ENCODE measurements at places on chromosomes 12 and 14.

GRCh38 chr14:50001999-50002925 lies 109.4 kb downstream of the ARF6 start:
- DNase-seq, result no peak

GRCh38 chr12:109875572-109876131 lies 4.7 kb downstream of the GLTP start:
- DNase-seq, result no peak

DNA sequence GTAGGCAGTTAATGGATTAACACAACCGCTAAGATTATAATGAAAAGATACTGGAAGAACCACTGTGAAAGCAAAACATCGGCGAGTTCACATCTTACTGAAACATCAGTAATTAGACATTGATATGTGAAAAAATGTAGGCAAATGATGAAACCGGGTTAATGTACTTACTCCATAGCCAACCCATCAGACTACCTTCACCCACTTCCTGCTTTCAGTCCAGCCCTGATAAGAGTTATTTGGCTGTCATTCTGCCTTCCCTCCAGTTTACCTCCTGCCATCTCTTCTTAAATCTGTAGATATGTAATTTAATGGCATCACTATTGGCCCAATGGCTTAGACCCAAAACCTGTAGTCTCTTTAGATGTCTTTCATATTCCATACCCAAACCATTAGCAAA lies 46.0 kb upstream of the LGR5 start:
- DNase-seq, result no peak

DNA sequence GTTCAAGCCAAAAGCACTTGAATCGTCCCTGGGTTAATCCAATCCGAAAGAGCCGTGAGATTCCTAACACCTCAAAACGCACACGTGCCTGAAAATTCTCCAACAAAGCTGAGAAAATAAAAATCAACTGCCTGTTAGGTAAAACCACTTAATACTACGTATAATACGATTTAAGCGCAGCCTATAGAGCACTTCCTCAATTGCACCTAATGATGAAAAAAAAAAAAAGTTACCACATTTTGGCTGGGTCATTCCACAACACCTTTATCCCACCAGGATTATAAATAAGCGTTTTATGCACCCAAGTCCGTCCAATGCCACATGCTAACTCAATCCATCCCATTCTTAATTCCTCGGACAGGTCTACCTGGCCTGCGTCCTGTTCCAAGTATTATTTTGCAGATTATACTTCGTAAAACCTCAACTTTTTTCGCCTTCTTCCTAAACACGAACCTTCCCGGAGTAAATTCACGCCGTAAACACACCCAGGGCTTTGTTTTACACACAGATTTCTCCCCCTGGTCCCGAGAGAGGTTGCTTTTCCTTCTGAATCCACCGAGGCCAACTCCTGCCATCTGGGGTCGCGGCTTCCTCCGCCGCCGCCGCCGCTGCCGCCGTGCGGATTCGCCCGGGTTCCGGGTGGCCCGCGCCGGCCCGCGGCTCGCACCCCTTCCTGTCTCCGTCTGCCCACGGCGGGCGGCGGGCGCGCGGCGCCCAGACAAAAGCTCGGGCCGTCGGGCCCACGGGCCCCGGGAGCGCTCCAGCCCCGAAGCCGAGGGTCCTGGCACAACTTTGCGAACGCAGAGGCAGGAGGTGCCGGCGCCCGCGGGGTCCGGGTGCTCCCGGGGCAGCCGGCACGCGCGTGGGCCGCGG lies 66.2 kb downstream of the RNF34 start:
- DNase-seq, result no peak

DNA sequence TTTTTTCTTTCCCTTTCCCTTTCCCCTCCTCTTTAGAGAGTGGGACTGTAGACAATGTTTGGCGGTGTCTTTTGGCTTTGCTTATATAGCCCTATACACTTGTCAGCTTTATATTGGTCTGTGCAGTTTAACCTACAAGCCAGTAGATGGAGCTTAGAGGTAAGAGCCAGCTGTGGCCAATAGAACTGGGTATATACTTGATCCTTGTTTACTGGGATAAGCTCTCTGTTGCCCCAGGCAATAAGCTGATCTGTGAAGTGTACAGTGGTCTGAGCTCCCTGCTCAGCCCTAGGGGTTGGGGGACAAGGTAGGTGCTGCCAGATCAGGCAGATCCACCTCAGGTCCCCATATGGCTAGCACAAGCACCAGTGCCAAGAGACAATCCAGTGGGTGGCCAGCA lies 434.1 kb downstream of the NOVA1 start:
- DNase-seq, result no peak

DNA sequence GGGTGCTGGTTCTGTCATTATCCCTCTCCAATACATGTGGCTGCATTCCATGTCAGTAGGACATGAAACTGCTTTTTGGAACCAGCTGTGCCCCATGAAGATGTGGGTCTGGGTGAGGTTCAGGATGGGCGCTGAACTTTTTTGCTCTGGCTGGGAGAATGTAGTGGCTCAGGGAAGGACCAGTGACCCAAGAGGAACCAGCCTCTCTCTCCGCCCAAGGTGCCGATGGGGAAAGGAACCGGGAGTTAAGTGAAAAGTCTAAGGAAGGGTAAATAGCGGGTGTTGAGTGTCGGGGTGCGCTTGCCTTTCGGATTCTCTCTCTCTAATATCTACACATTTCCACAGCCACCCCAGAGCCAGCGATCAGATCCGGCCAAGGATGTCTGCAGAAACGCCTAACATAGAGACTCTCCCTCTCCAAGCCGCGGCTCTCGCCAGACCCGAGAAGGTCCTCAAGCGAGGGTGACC lies 7.8 kb downstream of the ARHGEF25 start:
- no peak for DNase-seq

DNA sequence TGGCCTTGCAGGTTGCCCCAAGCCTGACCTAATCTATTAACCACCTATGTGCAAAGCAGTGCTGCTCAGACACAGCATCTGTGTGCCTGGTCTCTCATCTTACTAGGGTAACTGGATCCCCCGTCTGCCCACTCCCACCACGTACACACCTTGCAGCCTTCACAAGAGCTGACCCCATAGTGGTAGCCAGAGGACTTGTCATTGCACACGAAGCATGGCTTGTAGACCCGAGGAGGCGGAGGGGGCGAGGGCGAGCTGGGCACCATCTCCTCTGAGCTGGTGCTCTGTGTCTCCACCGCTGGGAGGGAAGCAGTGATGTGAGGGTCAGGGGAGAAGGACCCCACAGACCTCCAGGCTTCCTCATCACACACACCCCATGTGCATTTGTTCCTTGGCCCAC lies 8.4 kb upstream of the ITGB7 start:
- no peak for DNase-seq

- DNase-seq, result no peak
Observed at GRCh38 chr12:47281667-47282171, 202.0 kb upstream of the AMIGO2 start.

GRCh38 chr12:112879191-112879705 lies 27.5 kb upstream of the OAS1 start:
- no peak for DNase-seq

All from progenitor cell of endocrine pancreas (in vitro differentiated cells).